ENCODE measurements at places on chromosomes 1 and 21.

DNA sequence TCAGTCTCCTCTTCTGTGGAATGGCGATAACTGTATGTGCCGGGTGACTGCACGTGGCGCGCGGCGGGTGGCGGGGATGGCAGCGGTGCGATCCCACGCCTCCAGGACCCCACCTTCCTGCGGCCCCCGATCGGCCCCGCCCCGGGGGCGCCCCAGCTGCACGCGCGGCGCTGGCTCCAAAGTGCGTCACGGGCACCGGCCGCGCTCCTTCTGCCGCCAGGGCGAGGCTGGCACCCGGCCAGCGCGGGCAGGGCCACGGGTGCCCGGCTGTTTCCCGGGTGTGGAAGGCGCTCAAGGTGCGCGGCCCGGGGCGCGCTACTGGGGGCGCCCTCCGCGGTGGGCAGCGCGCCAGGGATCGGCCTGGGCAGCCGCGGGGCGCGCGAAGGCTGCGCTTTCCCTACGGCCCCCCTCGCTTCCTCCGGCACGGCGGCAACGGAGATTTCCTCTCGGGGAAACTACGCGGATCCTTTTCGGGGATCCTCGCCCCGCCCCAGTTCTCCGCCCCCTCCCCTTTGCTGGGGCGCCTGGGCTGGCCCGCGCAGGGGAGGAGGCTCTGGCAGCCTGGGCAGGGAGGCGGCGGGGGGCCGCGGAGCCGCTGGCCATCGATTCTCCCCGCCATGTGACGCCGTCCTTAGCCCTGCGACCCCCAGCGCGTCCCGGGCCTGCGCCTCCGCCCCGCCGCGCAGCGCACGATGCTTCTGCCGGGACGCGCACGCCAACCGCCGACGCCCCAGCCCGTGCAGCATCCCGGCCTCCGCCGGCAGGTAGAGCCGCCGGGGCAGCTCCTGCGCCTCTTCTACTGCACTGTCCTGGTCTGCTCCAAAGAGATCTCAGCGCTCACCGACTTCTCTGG is at the start of gene EVA1C:
Gene EVA1C, plus strand, starts transcription at position 545 of the 853 bp plus-strand sequence. Its CDS starts 148 bp downstream, at position 693.
- peak within 1 kb of the TSS; percentile 99 for H3K27ac ChIP-seq
- peaks cover 52% of the 10 kb centered on the region for H3K4me1 ChIP-seq
- DNase-seq: no peak
- no peaks in the 10 kb centered on the region for H3K27me3 ChIP-seq

DNA sequence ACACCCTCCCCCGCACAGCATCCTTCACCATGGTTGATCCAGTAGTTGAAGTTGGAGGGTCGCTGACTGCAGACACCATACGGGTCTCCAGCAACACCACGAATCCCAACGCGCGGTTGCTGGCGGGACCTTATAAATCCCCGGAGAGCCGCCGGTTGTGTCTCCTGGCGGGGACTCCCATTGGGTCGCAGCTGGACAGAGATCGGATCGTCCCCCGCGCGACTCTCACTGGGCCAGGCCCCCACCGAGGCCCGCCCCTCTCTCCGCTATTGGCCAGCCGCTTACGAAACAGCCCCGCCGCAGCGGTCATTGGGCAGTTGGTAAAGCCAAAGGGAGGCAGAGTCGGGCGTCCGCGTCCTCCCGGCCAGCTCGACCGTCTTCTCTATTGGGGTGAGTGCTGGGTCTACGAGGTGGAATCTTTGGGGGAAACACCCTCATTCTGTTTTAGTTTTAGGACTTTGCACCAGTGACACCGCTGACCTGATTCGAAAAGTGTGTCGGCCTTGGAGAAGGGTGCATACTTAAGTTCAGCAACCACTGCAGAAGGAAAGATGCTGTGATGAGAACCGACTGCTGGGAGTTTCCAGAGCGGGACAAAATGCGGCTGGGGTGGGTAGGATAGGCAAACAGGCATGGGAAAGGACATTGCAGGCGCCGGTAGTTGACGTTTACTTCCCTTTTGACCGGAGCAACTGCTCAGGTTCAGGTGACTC is 27.4 kb downstream of the RABIF start:
- no peaks in the 10 kb centered on the region for H3K27me3 ChIP-seq
- H3K36me3 ChIP-seq: no peaks in the 10 kb centered on the region
- DNase-seq: no peak
- H3K4me3 ChIP-seq: peak overlapping the region; percentile 60
- H3K4me1 ChIP-seq: peaks cover 15% of the 10 kb centered on the region
- peak overlapping the region; percentile 8 for H3K27ac ChIP-seq

DNA sequence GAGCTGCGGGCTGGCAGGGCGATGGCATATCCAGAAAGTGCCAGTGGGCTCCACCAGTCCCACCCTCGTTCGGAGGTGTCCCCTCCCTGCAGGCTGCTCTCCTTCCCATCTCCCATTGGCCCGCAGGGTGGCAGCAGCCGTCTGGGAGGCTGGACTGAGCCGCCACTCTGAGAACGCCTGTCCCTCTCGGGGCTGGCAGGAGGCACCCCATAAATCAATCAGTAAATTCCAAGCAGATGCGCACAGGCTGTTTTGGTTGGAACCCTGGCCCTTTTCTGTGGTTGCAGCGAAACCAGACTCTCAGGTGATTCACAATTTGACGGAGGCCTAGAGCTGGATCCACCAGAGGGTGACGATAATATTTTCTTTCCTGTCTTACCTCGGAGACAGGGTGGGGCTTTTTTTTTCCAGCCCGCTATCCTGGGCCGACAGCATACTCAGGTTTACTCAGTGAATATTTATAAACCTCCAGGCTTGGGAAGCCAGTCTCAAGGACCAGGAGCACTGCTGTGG is 99.7 kb downstream of the GLIS1 start:
- H3K27ac ChIP-seq: no peak overlapping the region
- H3K4me3 ChIP-seq: no peak overlapping the region
- no peaks in the 10 kb centered on the region for H3K27me3 ChIP-seq
- H3K4me1 ChIP-seq: peaks cover 6% of the 10 kb centered on the region

DNA sequence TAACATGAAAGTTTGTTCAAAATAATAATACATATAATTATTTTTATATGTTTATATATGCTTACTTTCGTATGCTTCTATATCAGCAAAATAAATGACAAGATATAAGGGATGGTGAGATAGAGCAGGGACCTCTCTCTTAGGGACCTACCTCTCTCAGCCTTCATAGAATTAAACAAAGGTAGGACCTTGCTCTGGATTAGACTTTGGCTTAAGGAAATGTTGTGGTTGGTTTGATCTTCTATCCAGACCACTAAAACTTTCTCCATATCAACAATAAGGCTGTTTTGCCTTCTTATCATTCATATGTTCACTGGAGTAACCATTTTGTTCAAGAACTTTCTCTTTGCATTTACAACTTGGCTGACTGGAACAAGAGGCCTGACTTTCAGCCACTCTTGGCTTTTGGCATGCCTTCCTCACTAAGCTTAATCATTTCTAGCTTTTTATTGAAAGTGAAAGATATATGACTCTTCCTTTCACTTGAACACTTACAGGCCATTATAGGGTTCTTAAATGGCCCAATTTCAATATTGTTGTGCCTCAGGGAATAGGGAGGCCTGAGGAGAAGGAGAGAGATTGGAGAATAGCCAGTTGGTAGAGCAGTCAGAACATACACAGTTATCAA is 14.4 kb downstream of the FRRS1 start:
- H3K27ac ChIP-seq: no peak overlapping the region
- H3K4me1 ChIP-seq: peaks cover 1% of the 10 kb centered on the region
- H3K36me3 ChIP-seq: no peaks in the 10 kb centered on the region
- H3K4me3 ChIP-seq: no peak overlapping the region

DNA sequence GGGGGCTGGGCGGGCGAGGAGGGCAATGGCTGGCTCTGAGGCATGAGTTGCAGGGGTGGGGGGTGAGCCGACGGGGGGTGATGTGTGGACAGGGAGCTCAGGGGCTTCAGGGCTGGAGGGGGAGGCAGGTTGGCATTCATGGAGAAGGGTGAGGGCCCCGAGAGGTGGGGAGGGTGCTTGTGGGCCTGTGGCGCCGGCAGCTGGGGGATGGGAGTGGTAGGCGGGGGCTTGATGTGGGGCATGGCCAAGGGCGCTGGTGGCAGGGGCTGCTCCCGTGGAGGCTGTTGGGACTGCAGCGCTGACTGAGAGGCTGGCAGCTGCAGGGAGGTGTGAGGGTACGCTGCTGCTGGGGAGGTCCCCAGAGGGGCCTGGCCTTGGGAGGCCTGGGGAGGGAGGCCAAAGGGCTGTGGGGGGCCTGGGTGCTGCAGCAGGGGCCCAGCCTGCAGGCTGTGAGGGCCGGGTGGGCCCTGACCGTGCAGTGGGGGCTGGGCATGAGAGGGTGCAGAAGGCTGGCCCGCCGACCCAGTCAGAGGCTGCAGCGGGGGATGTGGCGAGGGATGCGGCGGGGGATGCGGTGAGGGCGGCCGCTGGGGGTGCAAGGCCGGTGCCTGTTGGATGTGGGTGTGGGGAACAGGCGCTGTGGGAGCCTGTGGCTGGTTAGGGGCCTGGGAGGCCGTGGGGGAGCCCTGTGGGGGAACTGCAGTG is 42.7 kb downstream of the SLC45A1 start:
- H3K4me3 ChIP-seq: no peak overlapping the region
- peaks cover 30% of the 10 kb centered on the region for H3K4me1 ChIP-seq
- peaks cover 4% of the 10 kb centered on the region for H3K36me3 ChIP-seq
- H3K27ac ChIP-seq: no peak overlapping the region

DNA sequence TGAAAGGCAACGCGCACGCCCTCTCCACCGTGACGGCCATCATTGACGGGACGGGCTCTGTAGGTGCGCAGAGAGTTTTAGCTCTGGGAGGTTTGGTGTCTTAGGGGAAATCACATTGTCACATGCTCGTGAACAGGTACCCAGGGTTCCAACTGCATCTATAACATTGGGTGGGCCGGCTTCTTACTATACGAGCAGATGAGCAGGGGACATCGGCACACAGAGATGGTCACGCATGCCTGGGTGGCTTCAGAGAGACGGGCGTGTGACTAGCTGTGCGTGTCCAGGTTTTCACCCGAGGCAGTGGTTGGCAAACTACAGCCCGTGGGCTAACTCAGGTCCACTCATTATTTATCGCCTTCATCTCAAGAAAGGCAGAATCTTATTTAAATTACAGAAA is 54.7 kb downstream of the SLC37A1 start:
- no peak overlapping the region for H3K27ac ChIP-seq
- no peak for DNase-seq
- H3K4me3 ChIP-seq: no peak overlapping the region
- H3K4me1 ChIP-seq: no peaks in the 10 kb centered on the region
- no peaks in the 10 kb centered on the region for H3K27me3 ChIP-seq

DNA sequence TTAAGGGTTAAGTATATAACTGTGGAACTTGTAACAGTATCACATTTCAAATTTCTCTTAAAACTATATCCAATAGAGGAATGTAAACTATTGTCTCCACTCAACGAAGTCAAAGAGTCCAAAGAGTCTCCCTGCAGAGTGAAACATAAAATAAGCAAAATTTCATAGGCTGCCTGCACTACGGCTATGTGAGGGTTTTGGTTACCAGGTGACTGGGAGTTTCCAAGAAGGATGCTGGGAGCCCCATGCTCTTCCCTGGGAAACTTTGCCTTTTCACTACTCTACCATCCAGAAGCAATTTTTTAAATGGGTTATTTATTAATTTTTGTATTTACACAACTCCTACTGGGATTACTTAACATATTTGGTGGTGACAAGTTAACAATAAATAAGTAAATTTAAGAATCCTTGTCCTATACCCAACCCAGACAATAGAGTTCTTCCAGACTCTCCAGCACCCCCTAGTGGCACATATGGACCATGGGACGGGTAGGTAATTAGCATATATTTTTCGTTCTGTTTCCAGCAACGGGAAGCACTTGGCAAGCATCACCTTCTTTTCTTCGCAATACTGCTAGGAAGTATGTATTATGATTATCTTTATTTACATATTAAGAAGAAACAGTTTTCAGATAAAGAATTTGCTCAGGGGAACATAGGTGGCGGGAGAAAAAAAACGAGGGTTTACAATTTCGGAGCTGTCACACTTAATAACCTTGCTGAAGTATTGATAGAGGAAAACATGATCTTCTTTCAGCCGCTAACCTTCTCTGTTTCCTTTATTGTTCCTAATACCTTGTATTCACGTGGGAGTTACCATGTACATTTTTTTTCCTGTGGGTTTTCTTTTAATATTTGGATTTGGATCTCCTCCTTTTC is 3.5 kb downstream of the FMO2 start:
- DNase-seq: no peak
- H3K4me3 ChIP-seq: no peak overlapping the region
- H3K27ac ChIP-seq: no peak overlapping the region
- no peaks in the 10 kb centered on the region for H3K4me1 ChIP-seq
- H3K27me3 ChIP-seq: no peaks in the 10 kb centered on the region

DNA sequence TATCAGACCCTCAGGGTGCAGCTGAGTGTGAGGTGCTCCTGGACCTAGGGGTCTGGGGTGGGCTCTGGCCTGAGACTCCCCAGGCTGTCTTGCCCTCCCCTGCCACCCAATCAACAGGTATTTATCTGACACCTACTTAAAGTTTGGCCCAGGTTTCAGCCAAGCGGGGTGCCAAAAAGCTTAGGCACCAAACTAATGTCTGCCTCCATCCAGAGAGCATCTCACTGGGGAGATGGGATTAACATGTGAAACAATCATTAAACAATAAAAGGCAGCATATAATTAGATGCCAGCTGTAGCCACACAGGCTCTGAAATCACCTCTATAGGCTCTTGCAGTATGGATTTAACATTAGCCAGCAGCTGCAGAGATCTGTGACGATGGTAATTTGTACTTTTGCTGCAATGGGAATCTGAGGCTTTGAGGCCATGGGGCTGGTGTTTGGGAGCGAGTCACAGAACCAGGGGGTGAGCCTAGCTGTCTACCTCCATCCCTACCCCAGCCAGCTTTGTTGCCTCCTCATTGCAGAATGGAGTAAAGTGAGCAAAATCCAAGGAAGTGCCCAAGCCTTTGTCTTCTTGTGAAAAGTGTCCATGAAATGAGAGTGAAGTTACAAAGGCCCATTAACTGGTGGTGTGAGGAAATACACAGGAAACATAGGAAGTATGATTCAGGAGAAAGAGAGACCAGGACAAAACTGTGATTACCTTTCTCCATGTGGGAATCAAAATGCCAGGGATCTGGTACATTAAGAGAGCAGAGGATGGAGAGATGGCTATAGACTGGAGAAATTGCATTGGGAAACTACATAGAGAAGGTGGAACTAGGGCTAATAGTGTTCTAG is 36.1 kb downstream of the EIF2D start:
- no peaks in the 10 kb centered on the region for H3K27me3 ChIP-seq
- H3K4me1 ChIP-seq: peaks cover 28% of the 10 kb centered on the region
- H3K27ac ChIP-seq: peak overlapping the region; percentile 50
- no peaks in the 10 kb centered on the region for H3K36me3 ChIP-seq
- H3K4me3 ChIP-seq: no peak overlapping the region

DNA sequence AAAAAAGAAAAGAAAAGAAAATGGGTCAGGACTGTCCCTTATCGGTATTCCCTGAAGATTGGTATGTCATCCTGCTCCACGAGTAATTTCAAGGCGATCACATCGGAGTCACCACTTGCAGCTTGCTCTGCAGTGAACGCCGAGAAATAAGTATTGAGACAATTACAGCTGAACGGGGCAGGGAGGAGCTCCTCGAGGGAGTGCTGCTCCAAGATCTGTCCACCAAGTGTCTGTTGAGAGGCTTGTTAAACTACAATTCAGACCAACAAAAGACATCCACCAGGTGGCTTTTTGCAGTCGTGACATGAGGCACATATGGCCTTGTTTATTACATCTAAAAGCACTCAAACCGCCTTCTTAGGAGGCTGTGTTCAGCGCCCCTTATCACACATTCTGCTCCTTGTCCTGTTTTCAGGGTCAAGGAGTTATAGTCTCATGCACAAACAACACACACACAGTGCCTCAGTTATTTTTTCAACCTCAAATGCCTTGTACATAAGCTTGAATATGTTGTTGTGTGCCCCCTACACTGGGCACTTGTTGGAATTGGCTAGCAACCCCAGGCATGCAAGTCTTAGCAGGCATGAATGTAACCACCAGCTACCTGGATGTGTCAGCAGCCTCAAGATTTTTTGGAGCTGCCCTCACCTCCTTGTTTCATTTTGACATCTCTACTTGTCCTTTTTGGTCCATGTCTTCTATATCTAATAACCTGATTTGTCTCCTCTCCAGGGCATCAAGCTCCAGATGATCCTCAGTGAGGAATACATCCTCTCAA is 13.0 kb upstream of the CD48 start:
- H3K4me3 ChIP-seq: no peak overlapping the region
- no peak overlapping the region for H3K27ac ChIP-seq
- no peak for DNase-seq
- H3K4me1 ChIP-seq: no peaks in the 10 kb centered on the region

Measured in vagina (tissue), 2 donors.